Naive thymus-derived CD4-positive, alpha-beta T cell (primary cell): ENCODE measurements at places on chromosomes 16 and 17. TPM values are rescaled to one million over a fixed set of nuclear protein-coding genes. Genes with fewer than 3 reads are reported as not detected.

ECI1 gene
- 44.2 TPM for polyA plus RNA-seq

OSBPL7 gene
- polyA plus RNA-seq: 6.3 TPM

RAP1GAP2 gene
- 2.3 TPM for polyA plus RNA-seq

RHBDF2 gene
- polyA plus RNA-seq: 2.9 TPM

ACSM3 gene
- polyA plus RNA-seq: 9.8 TPM

SLC9A5 gene
- polyA plus RNA-seq: 0.18 TPM
